Posterior cingulate gyrus (tissue), 11 donors: ENCODE measurements at places on chromosomes 5 and 9.

GRCh38 chr5:36631154-36631553, 24.7 kb downstream of the SLC1A3 start:
- no peak for DNase-seq

GRCh38 chr5:38297830-38298608, 39.7 kb downstream of the EGFLAM start:
- no peak for DNase-seq

GRCh38 chr9:96417661-96418082, 498 bp downstream of the ZNF367 start:
- no peak for DNase-seq

DNA sequence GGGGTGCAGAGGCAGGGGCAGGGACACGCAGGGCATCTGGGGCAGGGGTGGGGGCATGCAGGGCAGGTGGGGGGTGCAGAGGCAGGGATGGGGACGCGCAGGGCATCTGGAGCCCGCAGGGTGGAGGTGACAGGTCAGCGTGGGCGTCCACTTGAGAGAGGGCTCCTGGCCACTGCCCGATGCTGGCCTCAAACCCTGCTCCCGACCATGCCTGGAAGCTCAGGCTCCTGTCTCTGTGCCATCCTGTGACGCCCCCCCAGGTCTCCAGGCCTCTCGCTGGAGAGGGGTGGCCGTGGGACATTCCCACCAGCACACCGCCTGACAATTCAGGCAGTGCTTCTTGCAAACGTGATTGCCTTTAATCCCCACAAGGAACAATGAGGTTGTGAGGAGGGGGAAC, 33.0 kb downstream of the ZDHHC11B start:
- no peak for DNase-seq

- DNase-seq: no peak
Observed at GRCh38 chr5:42499016-42499415, 75.8 kb downstream of the GHR start.

DNA sequence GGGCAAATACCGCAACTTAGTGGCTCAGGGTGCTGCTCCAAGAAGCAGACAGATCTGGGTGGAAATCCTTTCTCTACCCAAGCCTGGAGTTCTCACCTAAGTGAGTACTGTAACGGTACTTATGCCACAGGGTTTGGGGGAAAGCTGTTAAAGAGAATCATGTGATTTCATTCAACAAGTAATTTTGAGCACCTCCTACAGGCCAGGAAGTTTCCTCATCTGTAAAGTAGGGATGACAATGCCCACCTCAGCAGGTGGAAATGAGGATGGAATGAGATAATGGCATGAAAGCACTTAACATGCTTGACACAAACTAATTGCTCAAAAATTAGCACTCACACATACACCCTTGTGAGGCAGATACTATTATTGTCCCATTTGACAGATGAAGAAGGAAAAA, 114.1 kb downstream of the JAKMIP2 start:
- no peak for DNase-seq

GRCh38 chr5:131272724-131273123, 8.9 kb downstream of the CDC42SE2 start:
- no peak for DNase-seq

DNA sequence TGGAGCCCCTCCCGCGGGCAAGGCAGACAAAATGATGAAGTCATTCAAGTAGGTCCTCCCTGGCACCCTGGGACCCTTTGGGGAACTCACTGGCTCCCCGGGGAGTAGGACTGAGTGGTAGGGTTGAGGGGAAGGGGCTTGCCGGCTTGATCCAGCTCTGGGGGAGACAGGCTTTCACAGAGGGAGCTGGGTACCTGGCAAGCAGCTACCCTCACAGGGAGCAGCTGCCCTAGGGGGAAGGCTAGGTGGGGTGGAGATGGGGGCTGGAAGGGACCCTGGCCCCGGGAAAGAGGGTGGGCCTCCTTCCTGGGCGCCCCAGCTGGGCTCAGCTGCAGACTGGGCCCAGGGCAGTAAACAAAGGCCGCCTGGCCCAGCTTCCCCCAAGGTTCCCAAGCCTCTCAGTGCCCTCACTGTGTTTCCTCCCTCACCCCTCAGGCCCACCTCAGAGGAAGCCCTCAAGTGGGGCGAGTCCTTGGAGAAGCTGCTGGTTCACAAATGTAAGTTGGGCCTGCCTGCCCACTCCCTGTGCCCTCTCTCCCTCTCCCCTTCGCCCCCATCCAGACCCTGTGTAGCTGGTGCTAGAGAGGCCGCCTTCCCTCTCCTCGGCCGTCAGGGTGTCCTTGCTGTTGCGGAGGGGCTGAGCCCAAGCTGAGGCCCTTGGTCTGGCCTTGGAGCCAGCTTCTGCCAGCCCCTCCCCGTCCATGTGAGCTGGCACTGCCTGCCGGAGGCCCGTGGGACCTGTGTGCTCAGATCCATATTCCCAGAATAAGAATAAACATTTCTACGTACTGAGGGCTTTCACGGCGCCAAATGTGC, 131.2 kb downstream of the RGS3 start:
- no peak for DNase-seq

GRCh38 chr9:21402386-21403251, 6.3 kb upstream of the IFNA8 start:
- DNase-seq: no peak

GRCh38 chr5:91313757-91314673, 69.1 kb downstream of the ARRDC3 start:
- DNase-seq: peak; percentile 29

GRCh38 chr9:137052998-137053943, 590 bp downstream of the ENTPD2 start:
- DNase-seq: no peak

- no peak for DNase-seq
Observed at GRCh38 chr5:5146530-5147160, 6.5 kb downstream of the ADAMTS16 start.

DNA sequence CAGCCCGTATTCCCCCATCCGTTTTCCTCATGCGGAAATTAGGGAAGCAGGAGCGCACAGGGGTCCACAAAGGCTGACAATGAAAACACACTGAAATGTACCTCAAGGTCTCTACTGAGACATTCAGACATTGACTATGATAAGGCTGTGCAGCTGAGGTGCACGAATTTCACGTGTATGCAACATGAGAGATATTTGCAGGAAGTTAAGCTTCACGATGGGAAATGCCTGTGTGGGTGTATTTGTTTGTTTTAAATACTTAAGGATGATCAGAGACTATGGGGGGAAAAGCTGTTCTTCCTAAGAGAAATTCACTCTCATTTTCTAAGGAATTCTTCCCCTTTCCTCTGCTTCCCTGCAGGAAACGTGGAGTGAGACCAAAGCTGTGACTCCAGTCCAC, 2.6 kb upstream of the SPATA31E1 start:
- no peak for DNase-seq
